ENCODE measurements at places on chromosomes 5 and 9.
A peak's percentile ranks its signal among the peaks of the same experiment; 100 is the strongest.

DNA sequence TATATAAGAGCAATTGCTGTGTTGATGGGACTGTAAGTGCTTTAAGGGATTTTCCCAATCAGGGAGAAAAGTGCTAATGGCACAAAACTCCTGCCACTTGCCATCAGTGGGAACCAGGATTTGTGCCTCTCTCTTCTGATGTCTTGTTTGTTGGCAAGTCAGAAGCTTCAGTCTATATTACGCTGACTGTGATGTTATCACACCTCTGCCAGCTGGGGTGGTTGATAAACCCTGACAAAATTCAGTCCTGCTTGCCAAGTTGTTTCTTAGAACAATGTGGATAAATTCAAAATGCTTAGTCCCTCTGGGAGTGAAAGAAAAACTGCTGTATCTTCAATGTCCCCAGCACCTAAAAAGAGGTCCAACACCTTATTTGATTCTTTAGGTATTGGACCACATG lies 161.4 kb upstream of the FBXL7 start:
- no peak for DNase-seq

GRCh38 chr9:122200960-122201595 lies 27.7 kb downstream of the LHX6 start:
- no peak for DNase-seq

DNA sequence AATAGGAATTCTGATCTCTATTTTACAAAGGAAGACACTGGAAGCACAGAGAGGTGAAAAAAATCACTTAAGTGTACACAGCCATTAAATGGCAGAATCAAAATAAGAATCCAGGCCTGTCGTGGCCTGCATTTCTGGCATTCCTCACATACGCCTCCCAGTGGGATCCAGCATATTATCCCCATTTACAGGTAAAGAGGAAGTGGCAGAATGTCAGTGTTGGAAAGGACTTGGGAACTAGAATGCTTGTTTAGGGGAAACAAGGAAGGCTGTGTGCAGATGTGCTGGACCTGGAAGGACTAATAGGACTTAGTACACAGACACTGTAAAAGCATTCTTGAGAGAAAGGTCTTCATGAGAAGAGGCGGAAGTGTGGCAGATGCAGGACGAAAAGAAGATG lies 241.8 kb downstream of the TRIM32 start:
- DNase-seq: no peak

- no peak for DNase-seq
Measured at GRCh38 chr5:157877821-157878220, 18.9 kb upstream of the CLINT1 start.

DNA sequence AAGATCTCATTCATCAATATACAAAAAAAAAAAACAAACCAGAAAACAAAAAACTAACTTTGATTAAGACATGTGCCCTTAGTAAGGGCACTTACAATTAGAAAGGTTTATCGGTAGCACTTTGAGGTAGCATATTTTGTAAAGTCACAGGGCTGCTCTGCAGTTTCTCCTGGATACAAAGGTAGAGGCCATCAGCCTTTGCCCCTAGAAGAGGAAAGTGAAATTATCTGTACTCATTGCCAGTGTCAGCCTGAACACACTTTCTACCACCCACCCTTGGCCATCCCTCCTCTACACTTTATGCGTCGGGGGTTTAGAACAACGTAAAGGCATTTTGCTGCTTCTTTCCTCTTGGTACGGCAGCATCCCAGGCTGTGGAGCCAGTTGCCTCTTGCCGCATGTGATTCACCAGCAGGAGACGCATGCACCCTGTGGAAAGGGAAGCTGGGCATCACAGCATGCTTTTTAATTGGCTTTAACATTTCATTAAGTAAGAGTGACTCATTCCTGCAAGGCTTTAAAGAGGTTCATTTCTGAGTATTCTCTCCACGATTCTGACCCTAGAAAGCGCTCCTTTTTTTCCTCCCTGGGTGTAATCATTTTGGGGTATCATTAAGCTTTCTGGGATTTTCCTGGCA lies 84.6 kb downstream of the CEMIP2 start:
- DNase-seq: no peak

- no peak for DNase-seq
Measured at GRCh38 chr5:157506981-157507780, 47.2 kb downstream of the NIPAL4 start.

GRCh38 chr5:156687514-156687913 lies 162.6 kb upstream of the PPP1R2B start:
- DNase-seq: no peak

DNA sequence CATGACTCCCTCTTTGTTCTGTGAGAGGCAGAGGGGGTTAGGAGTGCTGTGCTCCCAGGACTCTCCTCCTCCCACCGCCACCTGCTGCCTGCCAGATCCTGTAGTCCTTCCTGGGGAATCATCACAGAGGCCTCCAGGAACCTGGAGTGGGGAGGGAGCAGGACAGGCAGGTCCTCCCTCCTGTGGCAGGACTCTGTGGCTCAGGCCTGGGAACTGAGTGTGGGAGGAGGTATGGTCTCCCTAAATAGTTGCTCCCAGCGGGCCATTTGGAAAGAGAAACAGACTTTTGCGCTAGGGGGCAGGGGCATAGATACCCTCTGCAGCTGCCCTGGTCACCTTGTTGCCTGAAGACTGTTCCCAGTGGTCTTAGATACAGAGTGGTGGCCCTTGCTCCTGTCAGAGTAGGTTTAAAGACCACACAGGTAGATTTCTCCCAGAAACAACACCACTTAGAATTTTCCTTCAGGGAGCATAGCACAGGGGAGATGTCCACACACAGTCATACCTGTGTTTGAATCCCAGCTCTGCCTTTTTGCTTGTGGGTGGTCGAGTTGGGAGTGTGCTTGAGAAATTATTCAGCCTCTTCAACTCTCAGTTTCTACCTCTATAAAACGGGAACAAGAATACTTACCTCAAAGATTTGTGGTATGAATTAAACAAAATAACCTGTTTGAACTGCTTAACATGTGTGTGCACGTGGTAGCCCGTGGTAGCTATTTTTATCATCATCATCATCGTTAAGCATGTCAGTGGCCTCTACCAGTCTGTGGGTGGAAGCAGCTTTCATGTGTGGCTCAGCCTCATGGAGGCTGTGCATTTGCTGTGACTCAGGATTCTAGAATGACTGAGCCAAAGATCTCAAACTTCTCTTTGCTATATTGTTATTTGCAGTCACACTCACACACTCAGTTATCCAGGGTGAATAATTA lies 55.8 kb downstream of the SLC22A5 start:
- DNase-seq: peak; percentile 56
